ENCODE measurements at places on chromosomes 1 and 21. TPM values are rescaled to one million over a fixed set of nuclear protein-coding genes. Genes with fewer than 3 reads are reported as not detected.

DNA sequence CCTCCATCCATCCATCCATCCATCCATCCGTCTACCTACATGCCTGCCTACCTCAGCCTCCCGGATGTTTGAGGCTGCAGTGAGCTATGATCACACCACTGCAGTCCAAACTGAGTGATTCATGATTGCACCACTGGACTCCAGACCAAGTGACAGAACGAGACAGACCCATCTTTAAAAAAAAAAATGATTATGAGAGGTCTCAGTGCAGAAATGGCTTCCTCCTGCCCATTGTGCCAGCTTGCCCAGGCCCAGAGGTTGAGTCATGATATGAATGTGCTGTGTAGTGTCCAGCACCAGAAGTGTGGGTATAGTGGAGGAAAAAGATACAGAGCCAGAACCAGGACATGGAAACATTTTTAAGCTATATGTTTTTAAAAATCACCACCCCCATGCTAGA, 149.9 kb downstream of the KIF26B start:
- H3K36me3 ChIP-seq: no peaks in the 10 kb centered on the region
- DNase-seq: no peak
- H3K27me3 ChIP-seq: peaks cover 6% of the 10 kb centered on the region
- H3K4me1 ChIP-seq: no peaks in the 10 kb centered on the region
- H3K27ac ChIP-seq: no peak overlapping the region

DNA sequence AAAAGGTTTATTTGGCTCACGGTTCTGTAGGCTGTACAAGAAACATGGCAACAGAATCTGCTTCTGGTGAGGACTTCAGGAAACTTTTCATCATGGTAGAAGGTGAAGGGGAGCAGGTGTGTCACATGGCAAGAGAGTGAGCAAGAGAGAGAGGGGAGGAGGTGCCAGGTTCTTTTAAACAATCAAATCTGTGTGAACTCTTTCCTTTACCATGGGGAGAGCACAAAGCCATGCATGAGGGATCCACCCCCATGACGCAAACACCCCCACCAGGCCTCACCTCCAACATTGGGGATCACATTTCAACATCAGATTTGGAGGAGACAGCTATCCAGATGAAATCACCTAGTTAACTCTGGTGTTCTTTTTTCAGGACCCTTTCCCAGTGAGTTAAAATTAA, 103.6 kb downstream of the GALNT2 start:
- H3K27ac ChIP-seq: peak overlapping the region; percentile 64
- no peak for DNase-seq
- H3K4me3 ChIP-seq: peak overlapping the region; percentile 52
- H3K4me1 ChIP-seq: peaks cover 47% of the 10 kb centered on the region

TRIM46 gene
- polyA plus RNA-seq: 0.03 TPM

DNA sequence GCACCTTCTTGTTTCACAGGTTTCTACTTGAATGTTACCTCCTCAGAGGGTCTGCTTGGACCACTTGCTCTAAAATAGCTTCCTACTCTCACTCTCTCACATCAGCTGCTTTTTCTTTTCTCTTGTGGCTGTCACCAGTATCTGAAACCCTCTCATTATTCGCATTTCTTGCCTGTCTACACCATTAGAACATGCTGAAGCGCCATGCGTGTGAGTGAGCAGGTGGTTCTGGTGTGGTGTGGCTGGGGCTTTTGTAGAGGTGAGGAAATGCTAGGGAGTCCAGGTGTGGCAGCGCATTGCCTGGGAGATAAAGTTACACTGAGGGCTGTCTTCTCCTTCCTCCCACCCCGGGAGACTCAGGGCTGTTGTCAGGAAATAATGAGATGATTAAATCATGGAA, 4.1 kb downstream of the ZNF362 start:
- no peak for DNase-seq
- peaks cover 42% of the 10 kb centered on the region for H3K4me1 ChIP-seq
- no peak overlapping the region for H3K27ac ChIP-seq
- no peaks in the 10 kb centered on the region for H3K36me3 ChIP-seq
- H3K27me3 ChIP-seq: no peaks in the 10 kb centered on the region
- H3K4me3 ChIP-seq: no peak overlapping the region

CFHR2 gene
- not detected for polyA plus RNA-seq

KCNQ4 gene
- polyA plus RNA-seq: 2.1 TPM

CLCNKA gene
- 1.2 TPM for polyA plus RNA-seq

GRCh38 chr1:50985094-50985493, 15.0 kb downstream of the CDKN2C start:
- H3K36me3 ChIP-seq: no peaks in the 10 kb centered on the region
- H3K27me3 ChIP-seq: no peaks in the 10 kb centered on the region
- DNase-seq: no peak
- H3K27ac ChIP-seq: no peak overlapping the region

DNA sequence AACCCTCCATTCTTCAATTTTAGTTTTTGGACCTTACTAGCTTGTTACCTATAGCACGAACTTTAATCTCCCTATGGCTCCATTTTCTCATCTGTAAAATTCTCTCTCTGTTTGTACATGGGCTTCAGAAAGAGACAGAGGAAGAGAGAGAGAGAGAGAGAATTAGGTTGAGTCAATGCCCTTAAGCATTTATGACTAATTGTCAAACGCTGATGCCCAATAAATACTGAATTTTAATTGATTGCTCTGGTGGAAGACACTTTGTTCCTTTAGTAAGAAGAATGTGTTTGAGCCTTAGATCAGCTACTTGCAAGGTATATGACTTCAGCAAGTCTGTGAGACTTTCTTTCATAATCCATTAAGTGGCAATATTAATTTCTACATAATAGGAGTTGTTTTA, 743.1 kb upstream of the ADGRL4 start:
- no peak overlapping the region for H3K27ac ChIP-seq
- H3K4me1 ChIP-seq: no peaks in the 10 kb centered on the region
- H3K36me3 ChIP-seq: no peaks in the 10 kb centered on the region
- no peak overlapping the region for H3K4me3 ChIP-seq

GRCh38 chr1:147377263-147378246, 135.1 kb downstream of the CHD1L start:
- H3K36me3 ChIP-seq: no peaks in the 10 kb centered on the region
- no peak overlapping the region for H3K4me3 ChIP-seq
- H3K27ac ChIP-seq: no peak overlapping the region
- no peaks in the 10 kb centered on the region for H3K27me3 ChIP-seq
- no peaks in the 10 kb centered on the region for H3K4me1 ChIP-seq

DNA sequence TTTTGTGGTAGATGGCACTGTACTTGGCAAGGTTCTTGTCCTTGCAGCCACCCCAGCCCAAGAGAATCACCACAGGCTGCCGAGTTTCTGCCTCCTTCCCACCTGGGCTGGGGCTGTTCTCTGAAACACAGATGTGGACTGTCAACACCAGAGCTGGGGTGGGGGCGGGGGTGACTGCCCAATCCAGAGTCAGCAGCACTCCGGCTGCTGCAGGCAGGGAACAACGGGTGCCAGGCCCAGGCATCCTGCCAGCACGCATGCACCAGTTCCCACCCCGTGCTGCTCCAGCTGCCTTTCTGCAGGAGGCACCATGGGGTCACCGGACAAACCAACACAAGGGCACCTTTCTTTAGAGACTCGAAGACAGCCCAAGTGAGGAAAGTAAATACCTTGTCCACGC, 14.1 kb downstream of the TMEM53 start:
- H3K36me3 ChIP-seq: no peaks in the 10 kb centered on the region
- DNase-seq: peak; percentile 40
- no peaks in the 10 kb centered on the region for H3K4me1 ChIP-seq

FAM89A gene
- 2.9 TPM for polyA plus RNA-seq

DNA sequence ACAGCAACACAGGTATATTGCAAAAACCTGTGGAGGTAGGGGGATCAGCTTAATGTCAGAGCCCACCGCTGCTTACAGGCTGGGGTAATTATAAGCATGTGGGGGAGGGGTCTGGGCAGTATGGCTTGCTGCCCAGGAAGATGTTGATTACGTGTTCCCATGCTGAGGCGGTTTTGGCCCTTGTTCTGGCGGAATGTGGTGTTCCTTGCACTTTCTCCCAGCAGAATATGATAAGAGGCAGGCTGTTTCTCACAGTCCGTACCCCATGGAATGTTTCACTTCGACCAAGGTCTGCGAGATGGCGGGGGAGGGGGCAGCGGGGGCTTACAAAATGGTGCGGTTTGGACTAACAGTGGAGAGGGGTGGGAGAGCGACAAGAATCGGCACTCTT, 9.8 kb upstream of the HPCAL4 start:
- no peaks in the 10 kb centered on the region for H3K27me3 ChIP-seq
- no peak for DNase-seq
- no peak overlapping the region for H3K27ac ChIP-seq
- H3K36me3 ChIP-seq: no peaks in the 10 kb centered on the region

DNA sequence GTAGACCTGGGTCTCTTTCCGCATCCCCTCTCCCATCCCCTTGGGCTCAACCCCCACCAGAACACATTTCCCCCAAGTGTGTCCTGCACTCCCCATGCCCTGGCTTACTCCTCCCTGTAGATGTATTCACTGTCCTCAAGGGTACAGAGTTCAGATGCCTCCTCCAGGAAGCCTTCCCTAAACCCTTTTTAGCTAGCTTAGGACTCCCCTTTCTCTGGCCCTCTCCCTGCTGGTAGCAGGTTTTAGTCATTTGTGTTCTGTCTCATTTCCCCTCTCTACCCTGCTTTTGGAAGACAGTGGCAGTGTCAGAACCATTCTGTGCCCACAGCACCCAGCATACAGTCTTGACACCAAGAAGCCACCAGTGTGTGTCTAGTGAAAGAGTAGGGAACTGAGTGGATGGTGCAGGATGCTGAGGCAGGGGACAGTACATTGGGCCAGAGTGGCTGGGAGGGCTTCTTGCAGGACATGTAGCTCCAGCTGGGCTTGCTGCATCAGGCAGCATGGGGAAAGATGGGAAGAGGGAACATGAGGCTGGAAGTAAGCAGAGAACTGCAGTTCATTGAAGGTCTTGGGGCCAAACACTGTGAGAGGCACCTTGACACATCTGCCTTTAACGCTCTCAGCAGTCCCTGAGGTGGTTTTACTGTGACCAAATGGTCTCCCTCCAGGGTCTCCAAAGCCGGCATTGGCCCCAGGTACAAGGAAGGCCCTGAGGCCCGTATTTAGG, 2.5 kb downstream of the FOXO6 start:
- H3K4me3 ChIP-seq: no peak overlapping the region
- H3K4me1 ChIP-seq: peaks cover 42% of the 10 kb centered on the region
- H3K27ac ChIP-seq: no peak overlapping the region
- H3K27me3 ChIP-seq: no peaks in the 10 kb centered on the region
- no peak for DNase-seq

GRCh38 chr1:236407059-236407458, 13.0 kb downstream of the EDARADD start:
- no peaks in the 10 kb centered on the region for H3K36me3 ChIP-seq
- H3K27me3 ChIP-seq: no peaks in the 10 kb centered on the region
- H3K4me1 ChIP-seq: no peaks in the 10 kb centered on the region
- no peak overlapping the region for H3K27ac ChIP-seq
- H3K4me3 ChIP-seq: no peak overlapping the region

PLPP3 gene
- polyA plus RNA-seq: 69.1 TPM

DNA sequence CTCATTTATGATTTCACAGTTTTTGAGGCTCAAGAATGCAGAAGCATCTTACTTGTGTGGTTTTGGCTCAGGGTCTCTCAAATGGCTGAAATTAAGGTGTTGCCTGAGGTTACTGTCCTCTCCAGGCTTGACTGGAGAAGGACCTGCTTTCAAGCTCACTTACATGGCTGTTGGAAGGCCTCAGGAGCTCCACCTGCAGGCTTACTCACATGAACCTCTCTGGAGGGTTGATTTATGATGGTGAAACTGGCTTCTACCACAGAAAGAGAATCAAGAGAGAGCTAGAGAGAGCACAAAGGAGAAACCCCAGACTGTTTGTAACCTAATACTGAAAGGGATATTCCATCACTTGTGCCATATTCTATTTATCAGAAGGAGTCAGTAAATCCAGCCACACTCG, 6.2 kb upstream of the KCNK2 start:
- H3K36me3 ChIP-seq: no peaks in the 10 kb centered on the region
- no peak overlapping the region for H3K4me3 ChIP-seq
- no peak overlapping the region for H3K27ac ChIP-seq

DNA sequence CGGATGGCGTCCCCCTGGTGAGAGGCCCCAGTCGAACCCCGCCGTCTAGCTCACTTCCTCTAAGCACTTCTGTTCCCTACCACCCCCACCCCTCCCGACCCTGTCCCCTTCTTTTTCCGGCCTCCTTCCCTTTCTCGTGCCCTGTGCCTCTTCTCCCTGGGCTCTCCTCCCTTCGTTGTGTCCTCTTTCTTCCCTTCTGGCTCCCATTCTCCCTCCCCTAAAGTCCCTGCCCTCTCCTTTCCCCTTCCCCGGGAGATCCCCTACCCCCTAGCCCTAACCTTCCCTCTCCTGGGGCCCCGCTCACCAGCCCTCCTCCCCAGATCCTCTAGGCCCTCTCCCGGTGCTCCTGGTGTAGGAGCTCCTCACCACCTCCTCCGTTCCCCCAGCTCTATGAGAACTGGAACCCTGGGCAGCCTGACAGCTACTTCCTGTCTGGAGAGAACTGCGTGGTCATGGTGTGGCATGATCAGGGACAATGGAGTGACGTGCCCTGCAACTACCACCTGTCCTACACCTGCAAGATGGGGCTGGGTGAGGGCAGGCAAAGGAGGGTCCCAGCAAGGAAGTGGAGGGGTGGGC, 15.9 kb downstream of the BCAN start:
- H3K4me3 ChIP-seq: peak overlapping the region; percentile 56
- H3K4me1 ChIP-seq: peaks cover 46% of the 10 kb centered on the region
- H3K36me3 ChIP-seq: no peaks in the 10 kb centered on the region
- peaks cover 2% of the 10 kb centered on the region for H3K27me3 ChIP-seq

BEND5 gene
- 1.1 TPM for polyA plus RNA-seq

- H3K4me1 ChIP-seq: no peaks in the 10 kb centered on the region
- no peak for DNase-seq
These were observed 647.2 kb upstream of the CXADR start for GRCh38 chr21:16865632-16866031.

- peak overlapping the region; percentile 13 for H3K4me3 ChIP-seq
- H3K36me3 ChIP-seq: no peaks in the 10 kb centered on the region
- DNase-seq: peak; percentile 35
- H3K4me1 ChIP-seq: peaks cover 27% of the 10 kb centered on the region
These were observed 105.7 kb downstream of the PRDM16 start for GRCh38 chr1:3174487-3175247.

CYP4X1 gene
- 0.78 TPM for polyA plus RNA-seq

COL16A1 gene
- 2.9 TPM for polyA plus RNA-seq
